ENCODE measurements at places on chromosomes 7 and 10.

GRCh38 chr10:4512671-4513240, 313.3 kb upstream of the AKR1E2 start:
- DNase-seq, result no peak

- DNase-seq, result no peak
Measured at GRCh38 chr7:117654780-117655179, 175.0 kb downstream of the CFTR start.

DNA sequence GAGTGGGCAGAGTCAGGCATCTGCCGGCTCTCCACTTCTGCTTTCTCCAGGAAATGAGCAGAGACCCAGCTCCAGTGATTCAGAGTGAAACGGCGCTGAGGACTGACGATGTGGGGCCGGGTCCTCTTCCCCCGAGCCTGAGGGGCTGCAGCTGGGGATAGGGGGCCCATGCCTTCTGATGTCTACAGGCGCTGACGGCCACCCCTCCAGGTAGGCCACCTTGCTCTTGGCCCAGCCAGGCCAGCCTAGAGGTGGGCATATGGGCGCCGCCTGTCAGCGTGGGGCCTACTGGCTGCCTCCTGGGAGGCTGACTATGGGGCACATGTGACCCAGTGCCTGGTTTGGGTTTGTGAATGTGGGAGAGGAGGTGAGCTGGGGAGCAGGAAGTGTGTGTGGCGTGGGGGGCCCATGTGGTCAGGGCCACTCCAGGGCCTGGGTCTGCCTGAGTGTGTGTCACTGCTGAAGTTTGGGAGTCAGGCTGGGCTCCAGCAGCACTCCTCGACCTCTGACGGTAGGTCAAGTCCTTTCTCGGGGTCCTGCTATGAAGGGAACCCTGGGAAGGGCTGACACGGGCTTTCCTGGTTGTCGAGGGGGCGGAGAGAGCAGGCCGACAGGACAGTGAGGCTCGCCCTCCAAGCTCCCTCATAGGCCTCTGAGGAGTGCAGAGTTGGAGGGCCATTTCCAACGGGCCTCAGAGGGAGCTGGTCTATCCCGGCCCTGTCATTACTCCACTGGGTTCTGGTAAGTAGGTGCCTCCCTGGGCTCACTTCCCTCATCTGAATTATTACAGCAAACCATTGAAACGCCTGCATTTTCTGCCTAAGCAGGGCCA, at the start of gene WDFY4:
Gene WDFY4, plus strand, starts transcription at position 82 of the 832 bp plus-strand sequence. CDS start 24,860 bp downstream, outside the sequence.
- DNase-seq, result no peak

GRCh38 chr7:20786779-20787659, at the start of gene SP8:
TSS of gene SP8 (minus strand) at chr7:20786886. CDS start at chr7:20786798, 88 bp downstream.
- no peak for DNase-seq

DNA sequence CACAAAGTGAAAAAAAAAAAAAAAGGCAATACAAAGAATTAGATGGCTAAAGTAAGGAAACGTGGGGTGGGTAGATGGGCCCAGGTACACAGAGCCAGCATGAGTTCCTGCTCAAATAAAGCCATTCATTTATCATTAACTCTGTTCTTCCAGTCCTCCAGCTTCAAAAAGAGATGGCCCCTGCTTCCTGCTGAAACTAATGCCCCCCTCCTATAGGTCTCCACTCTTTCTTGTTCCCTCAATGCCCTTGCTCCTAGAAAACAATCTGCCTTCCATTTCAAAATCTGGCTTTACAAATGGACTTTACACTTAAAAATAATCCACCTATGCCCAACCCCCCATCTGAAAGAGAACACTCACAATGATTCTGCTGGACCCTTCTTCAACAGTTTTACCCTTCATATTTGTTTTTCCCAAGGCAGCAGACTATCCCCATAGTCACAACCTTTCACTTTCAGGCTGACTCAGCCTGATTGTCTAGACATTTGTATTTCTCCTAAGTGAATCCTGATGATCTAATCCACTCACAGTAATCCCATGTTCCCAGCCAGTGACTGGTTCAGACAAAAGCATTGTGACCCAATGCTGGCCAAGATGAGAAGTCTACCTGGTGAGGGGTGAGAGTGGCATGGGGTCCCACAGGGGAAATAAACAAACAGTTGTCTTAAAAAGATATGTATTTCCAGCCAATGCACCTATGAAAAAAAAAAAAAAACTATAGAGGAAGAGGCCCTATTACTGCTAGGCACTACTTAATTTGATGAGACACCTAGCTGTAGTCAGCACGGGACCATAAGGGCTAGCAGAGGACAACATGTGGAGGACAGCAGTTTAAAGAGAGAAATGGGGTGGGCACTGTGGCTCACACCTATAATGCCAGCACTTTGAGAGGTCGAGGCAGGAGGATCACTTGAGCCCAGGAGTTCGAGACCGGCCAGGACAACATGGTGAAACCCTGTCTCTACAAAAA, 74.6 kb upstream of the GRID1 start:
- DNase-seq, result no peak

DNA sequence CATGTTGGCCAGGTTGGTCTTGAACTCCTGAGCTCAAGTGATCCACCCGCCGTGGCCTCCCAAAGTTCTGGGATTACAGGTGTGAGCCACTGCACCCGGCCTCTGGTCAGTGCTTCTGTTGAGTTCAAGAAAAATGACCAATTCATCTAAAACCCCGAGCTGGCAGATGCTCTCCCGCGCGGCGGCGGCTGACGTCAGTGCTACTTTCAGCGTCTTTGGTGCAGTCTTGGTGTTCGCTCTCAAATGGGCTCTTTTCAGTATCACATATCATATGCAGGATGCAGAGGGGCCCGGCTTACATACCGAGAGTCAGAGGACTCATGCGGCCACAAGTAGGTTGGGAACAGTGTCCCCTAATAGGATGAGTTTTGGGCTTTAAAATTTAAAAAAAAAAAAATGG, 125.9 kb downstream of the CUX1 start:
- no peak for DNase-seq

All from activated naive CD8-positive, alpha-beta T cell treated with anti-CD3 and anti-CD28 coated beads, Interleukin-2, amount 50 U/mL, for 16 hours (primary cell).